ENCODE measurements at places on chromosomes 6 and 20. TPM values are rescaled to one million over a fixed set of nuclear protein-coding genes. Genes with fewer than 3 reads are reported as not detected.

The MLN gene
- total RNA-seq = not detected

The SNAP91 gene
- not detected for total RNA-seq

The FOXA2 gene
- total RNA-seq = not detected

The ZNF831 gene
- total RNA-seq = 16.3 TPM

The PKIB gene
- not detected for total RNA-seq

The ULBP1 gene
- total RNA-seq = 0.41 TPM

The PSORS1C2 gene
- not detected for total RNA-seq

DNA sequence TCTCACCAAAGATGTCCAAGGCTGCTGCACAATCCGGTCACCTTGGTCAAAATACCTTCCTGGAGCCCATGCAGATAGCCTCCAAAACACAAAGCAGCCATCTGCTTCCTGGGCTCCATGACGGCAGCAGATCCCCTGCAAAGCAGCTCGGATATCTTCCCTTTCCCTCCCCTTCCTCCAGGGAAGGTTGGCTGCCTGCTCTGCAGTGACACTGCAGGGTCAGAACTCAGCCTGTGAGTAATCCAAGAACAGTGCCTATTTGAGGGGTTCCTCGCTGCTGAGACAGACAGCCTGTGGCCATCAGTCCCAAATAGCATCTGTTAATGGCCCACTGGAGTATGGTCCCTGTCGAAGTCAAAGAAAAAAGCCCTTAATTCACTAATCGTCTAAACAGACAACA is 270.8 kb downstream of the PREX1 start:
- DNase-seq = no peak

GRCh38 chr6:33173535-33174180 is 18.6 kb downstream of the COL11A2 start:
- no peak for DNase-seq

DNA sequence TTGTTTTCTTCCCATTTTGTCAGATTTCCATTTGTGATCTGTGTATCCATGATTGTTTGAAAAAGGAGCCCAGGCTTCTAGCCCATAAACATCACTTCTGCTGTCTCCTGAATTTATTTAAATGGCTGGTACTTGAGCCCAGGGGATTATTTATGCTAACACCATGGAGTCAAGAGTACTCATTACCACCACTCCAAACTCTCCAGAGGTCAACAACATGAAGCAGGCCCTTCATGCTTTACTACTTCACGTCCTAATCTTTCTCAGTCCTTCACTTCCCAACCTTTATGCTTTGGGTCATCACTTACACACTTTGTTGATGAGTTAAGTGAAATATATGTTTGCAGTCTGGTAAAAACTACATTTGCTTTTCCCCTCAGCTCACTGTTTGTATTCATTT is 247.8 kb downstream of the BMP2 start:
- no peak for DNase-seq

DNA sequence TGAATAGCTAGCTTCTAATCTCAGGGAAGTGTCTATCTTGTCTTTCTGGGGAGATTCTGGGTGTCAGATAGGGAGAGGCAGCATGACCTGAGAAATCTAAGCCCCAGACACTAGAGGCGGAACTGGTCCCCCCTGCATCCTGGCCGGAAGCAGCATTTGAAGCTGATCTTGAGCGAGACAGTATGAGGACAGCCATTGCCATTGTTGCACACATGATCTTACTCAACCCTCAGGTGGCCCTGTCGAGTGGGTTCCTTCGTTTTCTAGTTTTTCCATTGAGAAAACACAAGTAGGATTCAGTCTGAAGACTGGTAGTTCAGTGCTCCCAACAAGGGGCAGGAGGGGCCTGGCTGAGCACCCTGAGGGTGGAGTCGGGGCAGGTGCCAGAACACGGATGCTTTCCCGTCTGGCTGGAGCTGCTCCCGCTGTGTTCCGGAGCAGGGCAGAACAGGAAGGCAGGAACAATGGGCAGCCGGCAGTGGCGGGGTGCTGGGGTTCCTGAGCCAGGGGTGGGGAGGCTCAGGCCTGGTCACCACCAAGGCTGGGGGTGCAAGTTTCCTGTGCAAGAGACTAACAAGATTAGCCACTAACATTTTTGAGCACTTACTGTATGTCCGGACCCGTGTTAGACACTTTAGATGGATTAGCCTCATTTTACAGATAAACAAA is 7.9 kb upstream of the SDCBP2 start:
- no peak for DNase-seq

- DNase-seq = no peak
These were observed 34.6 kb downstream of the DEFB114 start for GRCh38 chr6:49929340-49929739.

GRCh38 chr20:53980031-53980465 is 90.3 kb downstream of the BCAS1 start:
- no peak for DNase-seq

GRCh38 chr6:105095139-105095538 is 84.7 kb downstream of the POPDC3 start:
- no peak for DNase-seq

GRCh38 chr6:26342106-26343004 is 22.6 kb upstream of the BTN3A2 start:
- no peak for DNase-seq

DNA sequence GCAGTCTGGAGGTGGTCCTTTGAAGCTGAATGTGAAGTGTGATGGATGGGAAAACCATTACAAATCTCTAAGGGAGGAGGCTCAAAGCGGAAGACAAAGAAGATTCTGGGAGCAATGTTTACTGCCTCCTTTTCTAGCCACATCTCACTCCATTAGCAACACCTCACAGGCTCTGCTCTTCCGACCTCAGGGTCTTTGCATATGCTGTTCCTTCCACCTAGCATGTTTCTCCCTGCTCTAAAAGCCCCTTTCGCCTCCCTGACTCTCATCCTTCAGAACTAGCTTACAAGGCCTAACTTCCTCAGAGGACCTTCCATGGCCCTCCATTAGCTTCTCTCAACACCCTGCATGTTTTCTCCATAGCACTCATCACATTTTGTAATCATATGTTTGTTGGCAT is 4.6 kb upstream of the TCP11 start:
- no peak for DNase-seq

GRCh38 chr6:56714982-56715456 is 72.3 kb upstream of the DST start:
- no peak for DNase-seq

- DNase-seq = no peak
These were observed 12.8 kb upstream of the HLA-F start for GRCh38 chr6:29710281-29710941.

GRCh38 chr6:148053209-148053608 is 289.4 kb upstream of the SASH1 start:
- DNase-seq = no peak

DNA sequence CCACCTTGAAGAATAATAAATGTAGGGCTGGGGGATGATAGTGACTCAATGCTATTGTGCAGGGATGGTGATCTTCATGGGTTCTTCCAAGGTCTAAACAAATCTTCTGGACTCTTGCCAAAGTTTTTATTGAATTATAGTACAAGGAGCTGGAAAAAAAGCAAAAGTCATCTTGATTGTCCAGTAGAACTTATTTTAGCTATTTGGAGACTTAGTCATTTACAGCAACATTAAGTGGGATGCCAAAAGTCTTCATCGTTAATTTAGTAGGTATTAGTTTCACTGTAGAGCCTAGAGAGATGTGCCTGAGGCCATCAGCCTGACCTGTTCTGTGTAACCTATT is 212.9 kb upstream of the TBX18 start:
- no peak for DNase-seq

- no peak for DNase-seq
These were observed 129.8 kb downstream of the FOXO3 start for GRCh38 chr6:108690326-108691049.

- DNase-seq = no peak
These were observed 3.9 kb upstream of the TIAM2 start for GRCh38 chr6:154991207-154991606.

DNA sequence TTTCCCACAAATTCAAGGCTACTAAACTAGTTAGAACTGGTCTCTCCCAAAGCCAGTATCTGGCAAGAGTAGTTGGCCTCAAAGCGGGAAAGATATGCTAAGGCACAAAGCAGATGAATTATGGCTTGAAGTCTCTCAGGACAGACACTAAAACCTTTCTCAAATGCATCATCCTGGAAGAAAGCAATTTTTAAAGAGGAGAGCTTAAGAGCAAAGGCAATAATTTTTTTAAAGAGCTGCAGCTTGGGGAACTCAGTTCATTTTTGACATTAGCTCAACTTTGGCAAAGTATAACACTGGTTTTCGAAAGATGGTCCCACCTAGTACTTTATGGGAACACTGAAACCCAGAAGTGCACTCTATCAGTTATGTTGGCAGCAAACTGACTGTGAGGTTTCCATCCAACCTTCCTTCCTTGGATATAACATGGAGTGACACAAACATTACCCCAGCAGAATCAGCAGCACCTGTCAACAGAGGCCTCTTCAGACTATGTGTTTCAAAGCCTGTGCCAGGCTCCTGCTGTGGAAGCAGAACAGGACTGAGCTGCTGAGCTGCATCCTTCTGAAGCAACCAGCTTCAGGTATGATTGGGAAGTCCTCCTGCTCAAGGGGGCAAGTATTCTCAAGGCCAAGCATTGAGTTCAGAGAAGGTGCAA is 852.3 kb upstream of the HS3ST5 start:
- DNase-seq = no peak

- no peak for DNase-seq
These were observed 144.4 kb downstream of the PHACTR3 start for GRCh38 chr20:59748619-59749191.

- DNase-seq = no peak
These were observed 25.8 kb upstream of the MTRF1L start for GRCh38 chr6:153028286-153028685.

Data from CD8-positive, alpha-beta T cell (primary cell).